ENCODE measurements at places on chromosomes 1 and 21.

GRCh38 chr1:246658567-246658966, 65.6 kb upstream of the SCCPDH start:
- no peak for DNase-seq

DNA sequence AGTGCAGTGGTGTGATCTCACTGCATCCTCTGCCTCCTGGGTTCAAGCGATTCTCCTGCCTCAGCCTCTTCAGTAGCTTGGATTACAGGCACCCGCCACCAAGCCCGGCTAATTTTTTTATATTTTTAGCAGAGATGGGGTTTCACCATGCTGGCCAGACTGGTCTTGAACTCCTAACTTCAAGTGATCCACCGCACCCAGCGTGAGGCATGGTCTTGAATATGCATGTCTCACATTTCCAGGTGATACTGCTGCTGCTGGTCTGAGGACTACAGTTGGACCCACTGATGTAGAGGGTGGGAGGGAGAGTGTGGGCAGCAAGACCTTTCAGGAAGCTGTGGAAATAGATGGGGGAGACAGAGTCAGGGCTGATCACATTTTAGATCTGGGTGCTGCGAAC, 21.9 kb upstream of the ASAP3 start:
- no peak for DNase-seq

DNA sequence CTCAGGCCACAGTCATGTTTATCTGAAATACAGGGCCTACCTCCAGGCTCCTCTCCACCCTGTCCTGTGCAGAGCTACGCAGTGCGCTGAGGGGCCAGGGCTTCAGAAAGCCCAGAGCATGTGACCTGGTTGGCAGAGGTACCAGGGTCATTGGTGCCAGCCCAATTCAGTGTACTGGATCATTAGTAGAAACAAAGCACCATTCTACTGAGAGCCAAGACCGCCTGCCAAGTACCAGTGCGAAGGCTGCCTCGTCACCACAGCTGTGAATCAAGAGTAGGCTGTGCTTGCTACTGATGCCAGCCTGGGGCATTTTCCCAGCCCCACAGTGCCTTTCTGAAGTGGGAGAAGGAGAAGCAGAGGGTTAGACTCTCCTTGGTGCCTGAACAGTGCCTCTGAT, 59.8 kb downstream of the CAPN9 start:
- no peak for DNase-seq

DNA sequence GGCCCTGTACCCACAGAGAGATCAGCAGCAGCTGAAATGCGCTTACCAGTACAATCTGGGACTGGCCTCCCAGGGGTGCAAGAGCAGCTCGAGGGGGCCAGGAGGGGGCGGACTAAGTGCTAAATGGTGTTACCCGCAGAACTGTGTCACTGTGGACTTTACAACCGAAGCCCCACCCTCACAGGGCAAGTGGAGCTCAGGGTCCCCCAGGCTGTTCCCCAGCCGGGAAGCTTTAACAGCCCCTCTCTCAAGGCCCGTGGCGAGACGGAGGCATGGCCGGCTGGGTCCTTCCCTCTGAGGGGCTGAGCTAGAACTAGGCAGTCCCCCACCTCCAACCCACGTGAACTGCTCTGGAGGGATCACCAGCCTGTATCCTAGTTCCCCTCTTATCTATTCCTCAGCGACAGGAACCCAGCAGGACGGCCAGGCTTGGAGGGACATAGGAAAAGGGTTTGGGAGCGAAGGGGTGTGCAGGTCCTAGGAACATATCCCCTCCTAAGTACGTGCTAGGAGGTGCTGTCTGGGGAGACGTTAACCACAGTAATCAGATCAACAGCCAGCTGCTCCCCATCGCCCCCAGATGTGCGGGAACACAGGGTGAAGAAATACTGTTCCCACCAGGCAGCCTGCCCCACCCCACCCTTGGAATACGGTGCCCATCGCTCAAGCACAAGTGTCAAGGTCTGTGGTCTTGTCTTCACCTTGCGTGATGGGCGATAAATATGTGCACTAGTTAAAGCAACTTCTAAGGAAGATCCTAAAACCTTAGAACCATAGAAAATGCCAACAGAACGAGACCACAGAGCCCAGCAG, 24.4 kb downstream of the ZBTB17 start:
- DNase-seq: peak; percentile 48

GRCh38 chr1:34787461-34788420, 5.1 kb upstream of the GJA4 start:
- DNase-seq: no peak

- no peak for DNase-seq
These were observed 15.6 kb upstream of the ZMYM6 start for GRCh38 chr1:35047188-35047858.

- no peak for DNase-seq
These were observed 24.6 kb upstream of the NEK7 start for GRCh38 chr1:198132060-198132781.

DNA sequence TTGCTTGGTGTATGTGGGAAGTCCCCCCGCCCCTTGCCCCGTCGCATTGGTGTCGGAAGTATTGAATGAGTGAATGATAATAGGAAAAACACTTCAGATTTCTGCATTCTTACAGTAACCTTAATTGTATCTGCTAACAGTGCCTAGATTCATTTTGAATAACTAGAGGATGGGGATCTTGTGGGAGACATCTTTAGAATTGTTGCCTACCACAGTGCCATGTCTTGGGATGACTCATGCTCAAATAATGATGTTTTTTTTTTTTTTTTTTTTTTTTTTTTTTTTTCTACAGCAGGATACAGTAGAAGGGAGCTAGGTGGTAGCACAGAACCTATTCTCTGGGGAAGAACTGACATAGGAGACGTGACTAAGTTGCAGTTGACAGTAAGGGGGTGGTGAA, 237.9 kb downstream of the USP25 start:
- DNase-seq: no peak

- no peak for DNase-seq
These were observed 1.0 kb downstream of the F11R start for GRCh38 chr1:161019751-161020495.

DNA sequence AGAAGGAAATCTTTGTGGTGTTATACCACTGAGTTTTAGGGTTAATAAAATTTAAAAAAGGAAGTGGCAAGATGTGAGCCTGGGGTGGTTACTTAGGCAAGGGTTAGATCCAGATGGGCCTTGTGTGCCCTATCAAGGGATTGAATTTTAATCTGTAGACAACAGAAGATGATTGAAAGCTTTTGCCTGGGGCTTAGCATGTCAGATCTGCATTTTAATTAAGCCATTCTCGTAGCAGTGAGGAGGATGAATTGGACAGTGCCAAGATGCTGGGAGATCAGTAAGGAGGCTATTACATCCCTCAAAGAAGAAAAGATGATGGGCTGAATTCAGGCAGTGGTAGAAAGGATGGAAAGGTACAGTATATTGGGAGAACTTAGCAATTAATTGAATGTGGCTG, 42.3 kb downstream of the HMGB4 start:
- no peak for DNase-seq

DNA sequence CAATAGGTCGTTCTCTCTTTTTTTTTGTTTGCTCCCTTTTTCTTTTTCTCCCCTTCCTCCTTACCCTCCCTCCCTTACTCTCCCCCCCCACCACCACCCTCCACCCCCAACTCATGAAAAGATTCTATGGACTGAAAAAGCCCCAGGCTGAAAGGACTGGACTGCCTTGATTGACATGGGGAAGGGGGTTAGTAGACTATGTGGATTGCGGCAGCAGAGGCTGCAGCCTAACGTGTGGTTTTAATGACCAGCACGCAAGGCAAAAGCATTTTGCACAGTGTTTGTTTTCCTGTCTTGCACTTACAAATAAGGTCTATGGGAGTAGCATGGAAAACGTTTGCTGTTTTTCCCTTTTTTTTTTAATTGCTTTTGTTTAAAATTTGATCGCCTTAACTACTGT, 5.5 kb downstream of the ZBTB18 start:
- no peak for DNase-seq

DNA sequence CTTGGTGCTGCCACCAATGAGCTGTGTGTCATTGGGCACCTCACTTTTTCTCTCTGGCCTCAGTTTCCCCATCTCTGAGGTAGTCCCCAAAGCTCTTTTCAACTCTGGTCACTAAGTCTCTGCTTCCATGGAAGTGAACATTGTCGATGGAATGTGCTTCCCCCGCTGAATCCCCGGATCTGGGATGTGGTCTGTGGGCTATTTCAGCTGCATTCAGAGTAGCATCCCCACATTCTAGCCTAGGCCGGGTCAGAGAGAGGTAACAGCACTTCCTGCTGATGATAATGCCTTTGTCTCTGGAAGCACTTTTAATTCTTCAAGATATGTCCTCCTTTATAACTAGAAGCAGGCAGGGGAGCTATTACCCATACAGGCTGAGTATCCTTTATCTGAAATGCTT, 29.8 kb downstream of the RASSF5 start:
- no peak for DNase-seq

GRCh38 chr1:159010391-159010790, 684 bp downstream of the IFI16 start:
- no peak for DNase-seq

- DNase-seq: no peak
These were observed 138.7 kb downstream of the LRRC40 start for GRCh38 chr1:70066711-70067110.

GRCh38 chr1:40141878-40142535, 19.2 kb upstream of the RLF start:
- no peak for DNase-seq

DNA sequence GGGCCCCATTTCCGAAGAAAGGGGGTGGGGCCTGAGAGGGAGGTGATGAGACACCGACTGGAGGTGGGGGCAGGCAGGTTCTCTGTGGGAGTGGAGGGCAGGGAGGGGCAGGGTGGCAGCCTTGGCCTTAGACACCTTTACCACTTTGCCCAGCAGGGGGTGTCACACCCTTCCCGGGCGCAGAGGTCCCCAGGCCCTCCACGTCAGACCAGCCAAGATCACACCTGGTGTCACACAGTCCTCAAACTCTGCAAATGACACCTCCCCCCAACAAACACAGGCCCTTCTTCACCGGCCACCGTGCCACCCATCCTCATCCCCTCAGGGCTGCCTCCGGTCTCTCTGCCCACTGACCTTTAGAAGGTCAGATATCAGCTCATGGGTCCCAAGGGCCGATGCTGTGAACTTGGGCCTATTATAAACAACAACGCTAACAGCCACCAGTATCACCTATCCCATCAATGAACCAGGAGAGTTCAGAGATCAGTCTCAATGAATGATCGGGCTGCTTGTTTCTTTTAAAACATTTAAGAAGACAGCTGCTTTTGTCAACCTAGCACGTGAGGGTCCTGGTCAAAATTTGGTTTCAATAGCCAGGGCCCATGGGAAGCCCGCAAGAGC, 103.9 kb downstream of the CASZ1 start:
- peak; percentile 68 for DNase-seq

DNA sequence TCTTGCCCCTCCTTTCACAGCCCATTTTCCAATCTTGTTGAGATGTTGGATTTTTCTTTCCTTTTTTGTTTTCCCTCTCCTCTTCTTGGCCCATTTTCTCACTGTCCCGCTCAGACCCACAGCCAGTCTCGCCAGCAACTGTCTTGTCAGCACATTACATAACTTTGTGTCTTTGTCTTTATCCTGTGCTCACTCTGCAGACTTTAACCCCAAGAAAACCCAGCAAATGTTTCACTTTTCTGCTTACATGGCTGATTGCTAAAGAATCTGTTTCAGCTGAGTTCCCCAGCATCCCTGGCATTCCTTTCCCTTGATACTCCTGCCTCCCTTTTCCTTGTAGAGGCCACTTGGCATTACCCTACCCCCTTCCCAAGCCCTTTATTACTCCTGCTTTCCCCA, 74.6 kb downstream of the ZNF648 start:
- DNase-seq: no peak

DNA sequence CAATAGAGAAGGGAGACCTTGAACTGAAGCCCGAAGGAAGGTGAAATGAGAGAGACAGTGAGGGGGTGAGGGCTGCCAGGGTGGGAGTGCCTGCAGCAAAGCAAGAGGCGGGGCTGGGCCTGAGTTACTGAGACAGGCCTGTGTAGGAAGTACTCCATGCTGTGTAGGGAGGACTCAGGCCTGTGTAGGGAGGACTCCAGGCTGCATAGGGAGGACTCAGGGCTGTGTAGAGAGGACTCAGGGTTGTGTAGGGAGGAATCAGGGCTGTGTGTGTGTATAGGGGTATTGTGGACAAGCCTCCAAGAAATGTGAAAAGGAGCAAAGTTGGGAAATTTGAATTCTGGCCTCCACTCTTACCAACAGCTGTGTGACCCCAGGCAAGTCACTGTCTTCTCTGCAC, 133.8 kb upstream of the CACNA1E start:
- DNase-seq: no peak

DNA sequence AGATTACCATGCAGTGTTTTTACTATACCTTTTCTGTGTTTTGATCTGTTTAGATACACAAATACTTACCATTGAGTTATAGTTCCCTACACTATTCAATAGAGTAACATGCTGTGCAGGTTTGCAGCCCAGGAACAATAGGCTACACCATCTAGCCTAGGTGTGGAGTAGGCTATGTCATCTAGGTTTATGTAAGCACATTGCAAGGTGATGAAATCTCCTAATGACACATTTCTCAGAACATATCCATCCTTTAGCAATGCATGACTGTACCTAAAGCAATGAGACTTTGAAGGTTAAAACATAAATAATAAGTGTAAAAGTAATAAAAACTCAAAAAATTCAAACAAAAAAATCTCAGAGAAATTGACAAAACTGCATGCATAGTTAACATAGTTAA, 358.6 kb downstream of the USH2A start:
- DNase-seq: no peak

DNA sequence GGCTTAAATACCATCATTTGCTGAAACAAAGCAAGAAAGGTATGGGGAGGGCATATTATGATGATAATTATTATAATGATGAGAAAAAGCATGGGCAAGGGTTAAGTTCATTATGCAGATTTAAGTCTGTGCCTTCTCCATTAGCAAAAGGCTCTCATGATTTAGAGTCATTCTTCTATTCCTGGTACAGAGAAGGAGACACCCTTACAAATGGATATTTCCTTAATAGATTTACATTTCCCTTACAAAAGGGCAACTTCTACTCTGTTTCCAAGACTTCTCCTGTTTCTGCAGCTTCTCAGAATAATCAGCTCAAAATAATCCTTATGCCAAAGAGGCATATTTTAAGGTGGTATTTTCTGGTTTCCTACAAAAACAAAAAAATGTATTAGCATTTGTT, 121.1 kb upstream of the CAMK1G start:
- DNase-seq: no peak

DNA sequence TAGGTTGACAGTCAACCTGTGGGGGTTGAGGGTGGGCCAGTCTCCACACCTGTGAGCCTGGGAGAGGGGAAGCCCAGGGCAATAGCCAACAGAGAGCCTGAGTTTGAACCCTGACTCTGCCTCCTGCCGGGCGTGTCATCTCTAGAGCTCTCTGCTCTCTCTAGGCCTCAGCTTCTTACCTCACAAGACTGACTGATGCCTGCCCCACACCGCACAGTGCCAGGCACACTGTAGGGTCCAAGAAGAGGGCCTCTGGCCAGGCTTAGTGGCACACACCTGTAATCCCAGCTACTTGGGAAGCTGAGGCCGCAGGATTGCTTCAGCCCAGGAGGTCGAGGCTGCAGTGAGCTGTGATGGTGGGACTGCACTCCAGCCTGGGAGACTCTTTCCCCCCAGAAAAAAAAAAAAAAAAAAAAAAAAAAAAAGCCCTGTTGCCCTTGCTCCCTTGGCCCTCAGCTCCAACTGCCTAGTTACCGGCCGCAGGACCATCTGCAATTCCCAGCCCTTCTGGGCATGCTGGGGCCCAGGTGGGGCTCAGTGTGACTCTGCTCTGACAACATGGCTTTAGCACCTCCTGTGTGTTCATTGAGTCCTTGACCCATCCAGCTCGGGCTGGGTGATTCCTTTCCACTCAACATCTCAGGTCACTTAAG, 25.1 kb downstream of the GRHL3 start:
- no peak for DNase-seq

GRCh38 chr1:226712742-226713419, 26.2 kb downstream of the ITPKB start:
- DNase-seq: no peak

- DNase-seq: no peak
These were observed 5.3 kb upstream of the DENND4B start for GRCh38 chr1:153951801-153952200.

All from stimulated activated CD4-positive, alpha-beta T cell treated with anti-CD3 and anti-CD28 coated beads, Interleukin-4, amount 100 ng/mL, for 1 hour (primary cell).